Activated naive CD8-positive, alpha-beta T cell treated with anti-CD3 and anti-CD28 coated beads for 36 hours (primary cell): ENCODE measurements at places on chromosomes 1 and 21. TPM values are rescaled to one million over a fixed set of nuclear protein-coding genes. Genes with fewer than 3 reads are reported as not detected.

Gene KIAA1614
- total RNA-seq = not detected

Gene RPTN
- not detected for total RNA-seq

Gene RNF207
- 5.0 TPM for total RNA-seq

Gene SPRR2D
- total RNA-seq = not detected

Gene TTC24
- total RNA-seq = 19.6 TPM
